Iris pigment epithelial cell (primary cell): ENCODE measurements at places on chromosomes 5 and 9.

DNA sequence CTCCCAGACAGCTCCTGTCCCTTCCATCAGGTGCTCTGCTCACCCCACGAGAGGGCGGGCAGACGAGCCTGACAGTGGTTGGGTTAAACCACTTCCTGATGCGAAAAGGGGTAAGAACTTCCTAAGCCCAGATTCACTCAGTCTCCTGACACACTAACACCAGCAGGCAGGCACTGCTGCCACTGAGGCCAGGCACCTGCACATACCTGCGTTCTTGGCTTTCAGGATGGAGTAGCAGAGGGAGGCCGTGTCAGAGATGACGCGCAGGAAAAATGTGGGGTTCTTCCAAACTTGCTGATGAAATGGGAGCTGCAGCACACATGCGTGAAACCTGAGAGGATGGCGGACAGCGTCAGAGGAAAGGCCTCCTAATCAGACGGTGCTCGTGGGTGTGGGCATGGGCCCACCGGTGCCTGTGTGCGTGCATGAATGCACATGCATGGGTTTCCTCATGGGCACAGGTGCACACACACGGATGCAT, 29.9 kb downstream of the SLC6A18 start:
- no peak for DNase-seq

GRCh38 chr5:108753877-108754276, 6.2 kb downstream of the FER start:
- DNase-seq: peak; percentile 74

DNA sequence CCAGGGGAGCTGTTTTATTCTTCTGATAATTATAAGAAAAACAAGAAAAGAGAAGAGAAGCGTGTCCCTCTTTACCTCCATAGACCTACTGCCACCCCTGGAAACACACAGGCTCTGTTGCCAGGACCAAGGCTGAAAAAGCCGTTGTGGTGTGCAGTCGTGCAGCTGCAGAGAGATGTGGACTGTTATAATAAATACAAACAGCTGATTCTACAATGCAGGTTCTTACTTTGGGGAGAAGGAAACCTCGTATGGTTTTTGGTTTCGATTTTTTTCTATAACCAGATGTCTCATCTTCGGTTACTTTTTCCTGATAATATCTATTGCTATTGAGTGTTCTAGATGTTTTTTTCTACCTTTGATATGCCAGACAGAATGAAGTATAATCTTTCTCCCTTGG, 28.1 kb downstream of the FYB1 start:
- no peak for DNase-seq

DNA sequence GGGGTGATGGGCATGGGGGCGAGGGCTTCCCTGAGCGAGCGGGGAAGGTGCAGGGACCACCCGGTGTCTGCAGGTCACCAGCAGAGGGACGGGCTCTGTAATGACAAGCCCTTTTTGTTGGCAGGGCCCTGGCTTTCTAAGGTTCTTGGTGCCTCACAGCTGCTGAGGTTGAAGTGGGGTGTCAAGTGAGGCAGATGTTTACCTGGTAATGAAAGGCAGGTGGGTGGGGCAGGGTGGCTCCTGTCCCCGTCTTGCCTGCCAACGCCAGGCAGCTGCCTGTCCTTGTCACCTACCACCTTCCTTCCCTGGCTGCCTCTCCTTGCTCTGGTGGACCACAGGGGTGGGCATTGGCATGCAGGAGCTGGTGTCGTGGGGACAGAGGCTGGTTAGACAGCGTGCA, 41.0 kb upstream of the SEMA4D start:
- no peak for DNase-seq

- no peak for DNase-seq
Measured at GRCh38 chr9:126439883-126440653, 113.4 kb downstream of the MVB12B start.

- DNase-seq: peak; percentile 54
Measured at GRCh38 chr5:15021266-15022046, 149.9 kb upstream of the ANKH start.

DNA sequence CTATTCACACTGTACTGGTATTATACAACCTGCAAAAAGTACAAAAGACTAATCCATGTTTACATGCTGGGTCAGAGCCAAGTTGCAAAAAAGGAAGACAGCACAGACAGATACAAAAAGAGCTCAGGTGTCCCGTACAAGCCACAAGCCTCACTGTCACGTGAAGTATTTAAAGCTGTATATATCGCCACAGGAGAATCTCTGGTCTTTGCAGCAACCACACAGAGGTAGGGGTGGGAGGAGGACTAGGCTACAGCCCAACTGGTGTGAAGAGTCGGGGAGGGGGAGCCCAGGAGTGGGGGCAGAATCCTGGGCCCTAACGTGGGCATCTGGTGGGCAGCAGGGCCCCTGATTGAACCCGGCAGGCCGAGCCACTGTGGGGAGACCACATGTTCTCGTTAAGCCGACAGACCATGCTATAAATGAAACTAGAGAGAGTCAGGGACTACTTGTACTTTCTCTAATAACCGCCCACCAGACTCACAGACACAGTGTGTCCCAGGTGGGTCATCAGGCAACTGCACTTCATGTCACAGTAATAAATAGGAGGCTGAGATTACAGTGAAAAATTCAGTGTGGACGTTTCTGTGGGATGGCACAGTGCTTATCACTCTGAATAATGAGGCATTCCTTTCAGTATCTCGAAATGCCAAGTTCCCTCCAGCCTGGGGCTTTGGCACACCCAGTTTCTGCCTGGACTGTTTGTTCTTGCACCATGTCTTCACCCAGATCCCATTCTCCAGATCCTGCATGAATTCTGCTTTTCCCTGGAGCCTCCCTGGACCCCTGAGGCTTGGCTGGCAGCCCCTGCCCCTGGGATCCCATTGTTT, 79.3 kb upstream of the SH3PXD2B start:
- no peak for DNase-seq

- DNase-seq: no peak
Measured at GRCh38 chr9:134925011-134925511, 7.3 kb upstream of the FCN1 start.

- DNase-seq: peak; percentile 31
Measured at GRCh38 chr5:176473335-176474006, 25.3 kb downstream of the FAF2 start.

DNA sequence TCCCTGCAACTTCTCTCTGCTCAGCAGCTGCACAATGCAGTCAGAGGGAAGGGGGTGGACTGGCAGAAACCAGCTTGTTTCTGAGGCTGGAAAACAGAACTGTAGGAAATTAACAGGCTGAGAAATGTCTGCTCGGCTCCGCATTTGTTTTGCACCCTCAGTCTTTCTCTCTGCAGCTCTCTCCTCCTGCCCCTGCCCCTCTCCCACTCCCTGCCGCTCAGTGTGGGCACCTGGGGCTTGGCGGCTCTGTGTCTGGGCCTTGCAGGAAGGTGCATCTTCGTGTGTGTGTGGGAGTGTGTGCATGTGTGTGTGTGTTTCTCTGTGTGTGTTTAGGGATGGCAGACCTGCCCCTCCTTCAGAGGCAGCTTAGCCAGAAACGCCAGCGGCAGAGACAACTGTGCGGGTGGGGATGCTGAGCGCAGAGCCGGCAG, 53.0 kb downstream of the PCDH1 start:
- DNase-seq: no peak

GRCh38 chr5:93304456-93305250, 276.4 kb downstream of the NR2F1-AS1 start:
- no peak for DNase-seq

GRCh38 chr5:150656191-150657132, 4.6 kb upstream of the MYOZ3 start:
- no peak for DNase-seq

DNA sequence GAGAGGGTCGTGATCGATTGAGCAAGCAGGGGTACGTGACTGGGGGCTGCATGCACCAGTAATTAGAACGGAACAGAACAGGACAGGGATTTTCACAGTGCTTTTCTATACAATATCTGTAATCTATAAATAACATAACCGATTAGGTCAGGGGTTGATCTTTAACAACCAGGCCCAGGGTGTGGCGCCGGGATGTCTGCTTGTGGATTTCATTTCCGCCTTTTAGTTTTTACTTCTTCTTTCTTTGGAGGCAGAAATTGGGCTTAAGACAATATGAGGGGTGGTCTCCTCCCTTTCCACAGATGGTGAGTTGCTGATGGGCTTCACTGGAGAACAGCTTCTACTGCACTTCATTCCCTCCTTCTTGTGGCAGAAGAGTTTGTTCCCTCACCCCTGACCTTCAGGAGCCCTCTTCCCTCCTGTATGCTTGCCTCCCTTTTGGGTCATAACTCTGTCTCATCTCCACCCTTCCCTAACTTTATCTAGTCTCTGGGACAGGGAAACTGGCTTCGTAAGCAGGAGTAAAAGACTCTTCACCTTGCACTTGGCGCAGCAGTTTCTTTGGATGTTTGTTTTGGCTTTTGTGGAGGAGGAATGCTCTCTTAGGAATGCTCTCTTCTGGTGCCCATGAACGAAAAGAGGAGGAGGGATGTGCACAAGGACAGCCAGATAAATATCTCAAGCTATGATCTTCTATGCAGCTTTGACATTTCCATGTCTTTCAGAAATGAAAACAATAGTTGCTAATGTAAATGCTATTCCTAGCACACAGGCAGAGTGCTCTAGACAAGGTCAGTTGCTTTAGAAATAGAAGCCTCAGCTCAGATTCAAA, 139.8 kb upstream of the RPS23 start:
- peak; percentile 31 for DNase-seq

DNA sequence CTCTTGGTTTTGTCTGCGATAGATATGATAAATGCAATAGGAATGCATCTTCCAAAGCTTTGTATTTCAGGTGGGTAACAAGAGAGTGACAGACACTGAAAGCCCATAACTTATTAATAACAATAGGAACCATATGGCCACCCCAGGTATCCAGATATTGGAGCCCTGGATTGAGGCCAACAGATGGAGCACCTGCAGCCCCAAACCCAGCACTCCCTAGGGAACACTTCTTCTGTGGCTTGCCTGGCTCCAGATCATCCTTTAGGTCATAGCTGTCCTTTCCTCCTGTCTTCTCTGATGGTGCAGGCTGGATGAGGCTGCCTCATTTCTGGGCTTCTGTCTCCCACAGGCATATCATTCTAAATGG, 5.0 kb upstream of the IL3 start:
- DNase-seq: no peak

DNA sequence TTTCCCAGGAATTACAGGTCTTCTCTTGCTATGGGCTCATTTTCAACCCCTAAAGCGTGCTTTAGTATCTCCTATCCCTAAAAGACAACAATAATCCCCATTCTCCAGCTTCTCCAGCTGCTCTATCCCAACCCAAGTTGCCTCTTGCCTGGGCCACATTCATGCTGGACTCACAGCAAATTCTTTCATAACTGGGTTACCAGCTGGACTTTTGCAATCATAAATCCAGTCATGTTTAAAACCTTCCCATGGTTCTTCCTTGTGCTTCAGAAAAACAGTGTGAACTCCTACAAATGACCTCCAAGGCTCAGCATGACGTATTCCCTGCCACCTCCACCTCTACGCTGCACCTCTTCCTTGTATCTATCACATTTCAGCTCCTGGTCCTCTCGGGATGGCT, 346.9 kb downstream of the GADD45G start:
- no peak for DNase-seq

- DNase-seq: no peak
Measured at GRCh38 chr9:7324152-7324598, 475.4 kb downstream of the DMAC1 start.

GRCh38 chr5:95020345-95020744, 264.5 kb downstream of the MCTP1 start:
- DNase-seq: no peak

GRCh38 chr9:123131993-123132392, 98.5 kb downstream of the GPR21 start:
- no peak for DNase-seq

GRCh38 chr9:121685795-121686377, 34.5 kb downstream of the DAB2IP start:
- no peak for DNase-seq

GRCh38 chr9:127020036-127020801, 102.2 kb downstream of the ANGPTL2 start:
- DNase-seq: no peak

DNA sequence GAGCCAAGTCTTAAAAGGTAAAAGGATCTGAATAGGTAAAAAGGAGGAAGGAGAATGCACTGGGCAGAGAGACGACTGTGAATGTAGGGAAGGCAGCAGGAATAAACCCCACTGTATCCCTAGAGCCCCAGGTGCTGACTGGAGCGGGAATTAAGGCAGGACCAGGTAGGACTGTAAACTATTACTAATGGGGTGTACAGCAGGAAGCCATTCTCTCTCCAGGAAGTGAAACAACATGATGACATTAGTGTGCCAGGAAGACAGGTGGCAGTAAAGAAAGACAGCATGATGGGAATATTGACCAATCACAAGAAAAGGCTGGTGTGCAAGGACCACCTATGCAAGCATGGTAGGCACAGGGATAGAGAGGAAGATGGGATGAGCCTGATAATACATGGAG, 433.0 kb downstream of the DNAH5 start:
- no peak for DNase-seq

- peak; percentile 97 for DNase-seq
Measured at GRCh38 chr5:172984244-172984953, 828 bp downstream of the ATP6V0E1 start.

- DNase-seq: no peak
Measured at GRCh38 chr5:69000949-69001348, 92.9 kb upstream of the SLC30A5 start.

GRCh38 chr9:85443190-85443598, 298.6 kb downstream of the AGTPBP1 start:
- no peak for DNase-seq

GRCh38 chr5:102901424-102902134, 146.5 kb downstream of the PAM start:
- no peak for DNase-seq

DNA sequence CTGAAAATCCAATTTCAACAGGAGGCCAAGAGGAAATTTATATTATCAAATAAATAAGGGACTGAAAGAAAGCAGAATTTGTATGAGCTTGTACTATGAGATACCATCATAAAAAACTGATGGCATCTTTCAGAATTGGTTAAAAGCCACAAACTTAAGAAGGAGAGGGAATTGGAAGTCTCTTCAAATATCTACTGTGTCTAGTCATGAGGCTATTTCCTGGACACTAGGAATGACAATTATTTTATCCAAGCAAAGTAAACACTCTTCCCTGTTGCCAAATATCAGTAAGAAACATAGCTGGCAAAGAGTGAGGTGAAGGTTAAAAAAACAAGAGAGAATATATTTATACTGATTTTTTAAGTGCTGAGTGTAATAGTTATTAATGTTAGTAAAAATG, 101.5 kb upstream of the ARRDC3 start:
- DNase-seq: peak; percentile 3

GRCh38 chr9:38422555-38423260, 1.5 kb downstream of the IGFBPL1 start:
- DNase-seq: no peak

DNA sequence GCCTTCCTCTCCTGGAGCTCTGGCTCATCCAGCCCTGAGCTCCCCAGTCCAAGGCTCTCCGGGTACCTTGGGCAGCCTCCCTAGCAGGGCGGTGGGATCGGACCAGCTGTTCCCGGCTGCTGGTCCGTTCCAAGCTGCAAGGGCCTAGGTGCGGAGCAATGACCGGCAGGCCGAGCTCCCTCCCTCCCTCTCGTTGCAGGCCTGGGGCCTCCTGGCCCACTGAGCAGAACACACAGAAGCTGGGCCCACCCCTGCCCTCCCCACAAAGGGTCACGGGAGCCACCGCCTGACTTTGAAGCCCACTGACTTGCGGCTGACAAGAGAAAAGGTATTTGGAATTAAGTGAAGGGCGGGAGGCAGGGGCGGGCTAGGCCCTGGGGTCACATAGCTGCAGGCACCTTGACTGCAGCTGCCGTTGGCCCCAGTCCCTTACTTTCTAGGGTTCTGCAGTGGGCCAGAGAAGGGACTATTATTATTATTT, 104.7 kb upstream of the IER5L start:
- DNase-seq: no peak

- no peak for DNase-seq
Measured at GRCh38 chr5:38191693-38192092, 66.7 kb upstream of the EGFLAM start.
